SK-N-DZ (cell line): ENCODE measurements at places on chromosomes 6 and 20.

DNA sequence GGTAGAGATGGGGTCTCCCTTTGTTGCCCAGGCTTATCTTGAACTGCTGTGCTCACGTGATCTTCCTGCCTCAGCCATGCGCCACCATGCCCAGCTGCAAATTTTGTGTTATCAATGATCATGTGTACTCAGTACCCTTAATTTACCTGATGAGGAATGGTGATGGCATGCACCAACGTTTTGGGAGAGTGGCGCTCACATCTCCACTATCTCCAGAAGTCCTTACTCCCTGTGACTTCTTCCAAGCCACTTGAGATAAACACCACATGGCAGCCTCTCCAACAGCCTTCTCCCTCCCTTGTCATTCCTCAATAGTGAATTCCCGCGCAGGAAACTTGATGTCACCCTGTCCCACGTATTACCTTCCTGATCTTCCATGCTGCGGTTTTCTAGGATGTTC lies 58.1 kb downstream of the PSMG4 start:
- DNase-seq = no peak

- DNase-seq = no peak
Observed at GRCh38 chr6:17666646-17667045, 40.1 kb downstream of the NUP153 start.

GRCh38 chr6:80010288-80010687 lies 5.8 kb downstream of the TTK start:
- DNase-seq = no peak

GRCh38 chr6:15280028-15280427 lies 34.2 kb downstream of the JARID2 start:
- DNase-seq = no peak
